ENCODE measurements at places on chromosomes 6 and 20. TPM values are rescaled to one million over a fixed set of nuclear protein-coding genes. Genes with fewer than 3 reads are reported as not detected.

GRCh38 chr6:29825848-29826247, 1.8 kb upstream of the HLA-G start:
- DNase-seq = no peak

DNA sequence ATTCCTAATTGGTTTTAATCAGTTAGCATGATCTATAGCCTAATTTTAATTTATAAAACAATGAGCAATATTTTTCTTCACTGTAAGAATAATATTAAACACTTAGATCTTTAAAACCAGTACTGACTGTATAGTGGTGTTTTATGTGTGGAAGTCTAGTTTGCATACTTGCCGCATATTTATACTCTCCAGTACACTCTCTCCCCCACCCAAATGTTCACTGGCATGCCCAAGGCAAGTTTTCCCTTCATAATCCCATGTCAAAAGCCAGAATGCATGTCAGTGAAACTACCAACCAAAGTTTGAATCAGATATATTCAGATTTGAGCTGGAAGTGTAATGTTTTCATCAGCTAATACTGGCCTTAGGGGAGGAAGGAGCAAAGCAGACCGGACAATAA, 506.1 kb downstream of the PHF3 start:
- DNase-seq = no peak

GRCh38 chr20:25668446-25668845, 28.2 kb downstream of the ZNF337 start:
- DNase-seq = no peak

GRCh38 chr6:13071550-13072345, 256.6 kb downstream of the TBC1D7 start:
- no peak for DNase-seq

- no peak for DNase-seq
Observed at GRCh38 chr6:127441881-127442280, 17.3 kb downstream of the KIAA0408 start.

- DNase-seq = no peak
Observed at GRCh38 chr6:21257125-21257524, 336.4 kb upstream of the SOX4 start.

DNA sequence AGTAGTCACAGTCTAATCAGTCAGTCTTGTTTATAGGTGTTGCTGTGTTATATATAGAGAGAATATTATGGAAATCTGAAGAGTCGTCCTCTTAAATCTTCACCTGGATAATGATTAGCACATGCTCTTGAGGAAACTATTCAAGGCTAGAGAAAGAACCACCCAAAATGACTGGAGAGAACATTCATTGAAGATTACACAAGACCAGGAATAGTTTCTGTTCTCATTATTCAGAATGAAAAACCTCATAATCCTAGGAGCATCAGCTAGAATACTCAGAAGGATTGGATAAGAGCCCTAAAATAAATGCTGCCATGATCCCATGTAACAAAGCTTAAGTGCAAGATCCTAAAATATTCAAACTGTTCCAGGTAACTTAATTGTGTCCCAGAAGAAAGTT, 278.2 kb upstream of the PREP start:
- DNase-seq = no peak

DNA sequence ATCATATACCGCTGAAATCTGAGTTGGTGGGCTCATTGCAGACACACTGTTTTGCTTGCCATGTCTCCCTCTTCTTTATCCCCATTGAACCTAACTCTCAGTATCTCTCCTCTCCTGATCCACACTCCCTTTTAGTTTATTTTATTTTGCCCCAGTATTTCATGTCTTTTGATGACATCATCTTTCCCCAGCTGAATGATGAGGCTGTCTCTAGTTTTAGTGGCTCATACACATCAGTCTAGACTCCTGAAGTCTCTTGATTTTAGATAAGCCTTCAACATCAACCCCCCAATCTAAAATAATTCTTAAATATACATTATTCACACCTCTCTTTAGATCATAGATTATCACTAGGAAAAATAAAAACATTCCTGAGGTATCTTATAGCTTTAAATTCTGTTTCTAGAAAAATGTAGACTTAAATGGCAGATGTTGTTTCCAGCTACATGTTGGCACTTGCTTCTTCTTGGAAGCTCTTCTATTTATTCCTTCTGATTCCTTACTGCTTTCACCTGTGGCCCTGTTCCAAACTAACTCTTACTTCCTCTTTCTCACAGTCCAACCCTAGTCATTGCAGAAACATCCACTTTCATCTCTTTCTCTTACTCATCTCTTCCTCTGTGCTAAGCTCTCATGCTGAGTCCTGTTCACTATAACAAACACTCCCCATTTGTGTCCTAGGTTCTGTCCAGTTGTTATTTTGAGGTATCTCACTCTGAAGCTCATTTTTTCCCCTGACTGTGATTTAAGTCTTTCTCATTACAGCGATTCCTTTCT, 191.9 kb upstream of the SLC35B3 start:
- DNase-seq = no peak

GRCh38 chr6:10431423-10432164, 16.7 kb upstream of the TFAP2A start:
- DNase-seq = no peak

DNA sequence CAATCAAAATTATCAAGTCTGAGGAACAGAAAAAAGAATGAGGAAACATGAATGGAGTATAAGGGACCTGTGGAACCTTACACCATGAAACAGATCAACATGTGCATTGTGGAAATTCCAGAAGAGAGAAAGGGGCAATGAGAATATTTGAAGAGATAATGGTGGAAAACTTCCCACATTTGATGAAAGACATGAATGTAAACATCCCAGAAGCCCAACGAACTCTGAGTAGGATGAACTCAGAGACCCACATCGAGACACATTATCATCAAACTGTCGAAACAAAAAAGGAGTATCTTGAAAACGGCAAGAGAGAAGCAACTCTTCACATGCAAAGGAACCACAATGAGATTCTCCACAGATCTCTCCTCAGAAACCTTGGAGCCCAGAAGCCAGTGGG, 371.1 kb downstream of the CDKAL1 start:
- DNase-seq = no peak

DNA sequence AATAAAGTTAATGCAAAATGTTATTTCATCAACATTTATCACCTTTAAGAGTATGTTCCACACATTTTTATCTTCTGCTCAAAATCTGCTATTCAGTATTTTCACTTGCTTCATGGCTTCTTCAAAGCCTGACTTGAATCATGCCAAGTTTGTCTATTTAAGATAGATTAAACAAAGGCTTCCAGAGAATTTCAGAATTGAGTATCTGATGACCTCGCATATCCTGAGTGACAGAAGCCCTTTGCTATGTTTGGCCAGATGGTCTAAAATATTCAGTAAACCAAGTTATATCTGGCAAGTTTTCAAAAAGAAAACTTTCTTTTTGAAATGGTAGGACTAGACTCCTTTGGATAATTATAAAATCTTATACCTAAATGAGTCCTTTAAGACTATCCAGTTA, 348.9 kb upstream of the KCNQ5 start:
- DNase-seq = no peak

GRCh38 chr6:41176189-41176588, 13.3 kb upstream of the TREM2 start:
- DNase-seq = no peak

DNA sequence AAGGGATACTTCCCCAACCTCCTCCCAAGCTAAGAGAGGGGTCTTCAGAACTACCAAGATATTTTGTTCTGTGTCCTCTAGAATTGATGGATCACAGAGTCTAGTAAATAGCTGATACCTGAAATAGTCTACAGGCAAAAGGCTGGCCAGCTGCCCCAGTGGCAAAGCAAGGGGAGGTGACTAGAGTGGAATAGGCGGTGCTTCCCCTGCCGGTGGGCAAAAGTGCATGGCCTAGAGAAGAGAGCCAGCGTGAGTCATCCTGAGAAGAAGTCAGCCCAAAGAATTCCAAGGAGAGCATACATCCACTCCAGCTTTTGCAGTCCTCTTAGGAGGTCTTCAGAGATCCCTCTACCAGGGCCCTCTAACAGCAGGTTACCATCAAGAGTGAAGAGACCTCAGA, 14.7 kb downstream of the DPPA5 start:
- DNase-seq = no peak

DNA sequence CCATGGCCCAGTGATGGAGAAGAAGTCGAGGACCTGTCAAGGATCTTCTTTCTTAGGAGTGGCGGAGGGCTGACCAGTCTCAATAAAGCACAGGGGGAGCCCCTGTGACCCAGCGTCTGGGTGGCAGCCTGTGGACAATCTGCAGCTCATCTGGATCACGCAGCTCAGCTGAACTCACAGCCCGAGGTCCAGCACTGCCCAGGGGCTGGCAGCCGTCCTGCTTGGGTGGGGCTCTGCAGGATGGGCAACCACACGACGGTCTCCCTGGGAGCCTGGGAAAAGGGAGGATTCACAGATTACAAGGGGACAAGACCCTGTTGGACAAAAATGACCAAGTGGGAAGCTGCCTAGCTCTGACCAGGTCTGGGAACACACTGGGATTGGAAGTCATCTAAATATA, 110.8 kb downstream of the MYLK4 start:
- DNase-seq = no peak

The BHLHE23 gene
- not detected for total RNA-seq

DNA sequence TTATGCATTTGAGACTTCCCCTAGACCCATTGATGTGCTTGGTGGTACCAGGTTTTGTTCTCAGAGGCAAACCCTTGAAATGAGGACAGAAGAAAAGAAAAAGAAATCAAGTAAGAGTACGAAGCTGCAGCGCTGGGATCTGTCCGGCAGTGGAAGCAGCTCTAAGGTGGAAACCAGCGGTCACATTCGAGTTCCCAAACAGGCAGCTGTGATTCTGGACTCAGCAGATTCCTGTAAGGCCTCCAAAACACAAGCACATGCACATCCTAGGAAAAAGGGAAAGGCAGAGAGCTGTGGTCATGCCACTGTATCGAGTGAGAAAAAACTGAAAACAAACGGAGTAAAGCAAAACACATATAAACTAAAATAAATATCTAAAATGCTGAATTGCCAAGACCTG, 4.5 kb downstream of the FAM217B start:
- DNase-seq = no peak

DNA sequence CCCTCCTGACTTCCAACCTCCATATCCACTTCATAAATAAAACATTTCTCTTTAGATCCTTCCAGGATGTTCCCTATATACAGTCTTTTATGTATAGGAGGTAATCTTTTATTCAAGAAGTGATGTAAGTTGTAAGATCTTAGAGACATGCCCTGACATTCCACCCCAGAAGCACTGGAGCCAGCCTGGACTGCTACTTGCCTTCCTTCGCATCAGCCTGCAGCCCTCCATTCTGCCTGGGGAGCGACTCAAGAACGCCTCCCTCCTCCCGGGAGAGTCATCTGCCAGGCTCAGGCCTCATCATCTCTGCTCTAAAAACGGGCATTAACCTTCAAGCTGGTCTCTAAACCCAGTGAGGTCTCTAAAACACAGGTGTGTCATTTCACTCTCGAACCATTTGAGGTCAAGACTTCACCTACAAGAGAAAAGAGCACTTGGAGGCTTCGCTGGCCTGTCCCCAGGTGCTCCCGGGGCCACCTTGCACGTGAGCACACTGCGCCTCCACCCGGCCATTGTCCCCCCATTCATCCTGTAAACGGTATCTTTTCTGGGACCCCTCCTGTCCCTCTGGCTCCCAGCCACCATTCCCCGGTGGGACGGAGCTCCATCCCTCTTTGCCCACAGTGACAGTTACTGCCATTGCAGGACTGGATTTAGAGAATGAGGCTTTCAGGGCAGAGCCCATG, 107.5 kb upstream of the PDE10A start:
- no peak for DNase-seq

DNA sequence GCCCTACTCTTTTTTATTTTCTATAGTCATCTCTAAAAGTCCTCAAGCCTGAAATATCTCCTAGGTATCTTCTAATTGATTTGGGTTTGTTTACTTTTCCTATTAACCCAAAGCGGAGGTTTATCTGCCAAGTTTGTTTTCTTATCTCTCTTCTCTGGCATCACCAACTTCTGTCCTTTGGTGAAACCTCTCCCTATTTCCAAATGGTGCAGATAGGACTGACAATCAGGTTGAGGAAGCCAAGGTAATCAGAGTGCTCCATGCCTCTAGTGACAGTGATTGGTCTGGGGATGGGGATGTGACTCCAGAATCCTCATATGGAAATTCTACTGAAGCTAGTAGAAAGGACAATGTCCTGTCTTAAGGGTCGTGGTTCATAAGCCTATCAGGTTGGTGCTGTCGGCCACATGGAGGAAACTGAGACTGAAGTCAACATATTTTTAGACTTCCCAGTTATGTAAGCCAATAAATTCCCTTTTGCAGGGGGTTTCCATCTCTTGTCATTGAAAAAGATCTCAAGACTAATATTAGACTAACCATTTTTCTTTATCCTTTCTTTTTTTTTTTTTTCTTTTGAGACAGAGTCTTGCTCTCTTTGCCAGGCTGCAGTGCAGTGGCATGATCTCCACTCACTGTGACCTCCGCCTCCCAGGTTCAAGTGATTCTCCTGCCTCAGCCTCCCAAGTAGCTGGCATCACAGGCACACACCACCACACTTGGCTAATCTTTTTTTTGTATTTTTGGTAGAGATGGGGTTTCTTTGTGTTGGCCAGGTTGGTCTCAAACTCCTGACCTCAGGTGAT, 28.0 kb downstream of the KIF6 start:
- DNase-seq = no peak

DNA sequence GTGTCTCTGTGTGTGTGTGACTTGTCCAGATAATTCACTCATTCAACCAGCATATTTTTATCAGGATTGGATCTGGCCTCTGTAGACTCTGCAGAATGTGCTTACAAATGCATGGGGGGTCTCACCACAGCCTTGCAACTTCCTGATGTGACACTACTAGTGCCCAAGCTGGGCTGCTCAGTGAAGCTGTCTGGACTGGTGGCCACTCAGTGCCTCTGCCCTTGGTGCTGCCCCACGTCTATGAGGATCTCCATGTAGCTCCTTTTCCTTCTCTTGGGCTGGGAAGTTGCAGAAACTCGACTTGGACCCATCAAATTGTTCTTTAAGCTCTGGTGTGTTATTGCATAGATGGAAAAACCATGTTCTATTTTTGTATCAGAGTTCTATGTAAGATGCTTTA, 75.8 kb downstream of the NRN1 start:
- no peak for DNase-seq

- no peak for DNase-seq
Observed at GRCh38 chr6:35199866-35200265, 13.9 kb upstream of the SCUBE3 start.

GRCh38 chr6:163414946-163415619, 565 bp downstream of the QKI start:
- no peak for DNase-seq

GRCh38 chr20:53926428-53927028, 143.9 kb downstream of the BCAS1 start:
- DNase-seq = no peak

GRCh38 chr20:3208786-3209256, 477 bp upstream of the ITPA start:
- no peak for DNase-seq

The STX7 gene
- total RNA-seq = 98.4 TPM

- DNase-seq = no peak
Observed at GRCh38 chr6:105649192-105649591, 246.3 kb upstream of the PREP start.

- no peak for DNase-seq
Observed at GRCh38 chr20:50821994-50822393, 27.1 kb downstream of the BCAS4 start.

The PDE7B gene
- 13.3 TPM for total RNA-seq
